ENCODE measurements at places on chromosomes 16 and 17. TPM values are rescaled to one million over a fixed set of nuclear protein-coding genes. Genes with fewer than 3 reads are reported as not detected.

DNA sequence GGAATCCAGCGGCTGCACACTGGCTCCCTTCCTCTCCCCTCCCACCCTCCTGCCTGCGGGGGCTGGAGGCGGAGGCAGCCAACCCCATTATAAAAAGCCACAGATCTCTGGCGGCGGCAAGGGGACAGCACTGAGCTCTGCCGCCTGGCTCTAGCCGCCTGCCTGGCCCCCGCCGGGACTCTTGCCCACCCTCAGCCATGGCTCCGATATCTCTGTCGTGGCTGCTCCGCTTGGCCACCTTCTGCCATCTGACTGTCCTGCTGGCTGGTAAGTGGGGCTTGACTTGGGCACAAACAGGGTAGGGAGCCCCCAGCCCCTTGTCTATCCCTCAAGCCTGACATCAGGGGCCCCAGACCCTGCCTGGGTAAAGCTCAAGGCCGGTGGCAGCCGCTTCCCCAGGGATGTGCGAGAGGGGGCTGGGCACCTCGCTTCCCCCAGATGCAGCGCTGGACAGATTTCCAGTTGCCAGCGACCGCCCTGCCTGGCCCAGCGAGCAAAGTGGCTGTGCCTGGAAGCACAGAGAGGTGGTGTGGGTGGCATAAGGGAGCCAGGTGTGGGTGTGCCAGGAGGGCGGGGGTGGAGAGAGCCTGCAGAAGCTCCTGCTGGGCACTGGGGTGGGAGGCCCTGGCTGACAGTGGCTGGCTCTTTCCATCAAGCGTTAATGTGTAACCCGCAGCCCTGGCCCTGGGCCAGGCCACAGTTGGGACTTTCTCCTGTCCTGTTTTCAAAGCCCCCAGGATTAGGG is at the start of gene CX3CL1:
TSS of gene CX3CL1 (plus strand) at position 119 of the 745 bp plus-strand sequence. CDS start at position 198, 79 bp downstream.
- no peak within 1 kb of the TSS for H3K4me3 ChIP-seq
- no peaks in the 10 kb centered on the region for H3K4me1 ChIP-seq
- no peak for DNase-seq
- peaks cover under 1% of the 10 kb centered on the region for H3K27me3 ChIP-seq

DNA sequence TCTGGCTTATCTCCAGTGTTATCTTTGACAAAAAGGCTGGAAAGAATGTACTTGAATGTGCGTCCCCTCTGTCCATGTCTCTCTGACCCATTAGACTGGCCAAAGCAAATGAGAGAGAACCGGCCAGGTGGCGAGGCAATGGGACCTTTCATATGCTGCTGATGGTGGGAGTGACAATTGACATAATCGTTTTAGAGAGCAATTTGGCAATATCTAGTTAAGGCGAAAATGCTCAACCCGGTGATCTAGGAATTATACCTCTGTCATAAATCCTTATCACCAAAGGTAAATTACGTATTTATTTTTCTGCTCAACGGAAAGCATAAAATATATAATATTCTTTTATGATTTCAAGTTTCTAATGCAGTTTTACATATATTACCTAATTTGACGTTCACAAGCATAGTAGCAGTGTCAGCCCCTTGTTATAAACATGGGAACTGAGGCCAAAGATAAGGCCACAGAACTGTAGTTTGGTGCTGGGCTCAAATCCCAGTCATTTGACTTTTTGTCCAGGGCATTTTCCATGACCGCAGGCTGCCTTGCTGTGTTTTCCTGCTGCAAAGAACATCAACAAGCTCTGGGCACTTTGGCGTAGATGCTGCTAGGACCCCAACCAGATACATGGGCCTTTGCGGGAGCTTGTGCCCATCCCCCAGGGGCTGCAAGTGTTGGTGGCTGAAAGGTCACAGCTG is 14.7 kb upstream of the SDK2 start:
- H3K27me3 ChIP-seq = no peaks in the 10 kb centered on the region
- no peak overlapping the region for H3K4me3 ChIP-seq
- no peak overlapping the region for H3K27ac ChIP-seq
- no peaks in the 10 kb centered on the region for H3K36me3 ChIP-seq

- H3K4me3 ChIP-seq = no peak overlapping the region
- H3K27ac ChIP-seq = no peak overlapping the region
- peaks cover 19% of the 10 kb centered on the region for H3K27me3 ChIP-seq
- H3K4me1 ChIP-seq = no peaks in the 10 kb centered on the region
- DNase-seq = no peak
These were observed 47.9 kb downstream of the GINS3 start for GRCh38 chr16:58440131-58440530.

GRCh38 chr17:65388911-65389310 is 172.5 kb downstream of the AXIN2 start:
- no peaks in the 10 kb centered on the region for H3K27me3 ChIP-seq
- DNase-seq = no peak
- H3K4me1 ChIP-seq = peaks cover 10% of the 10 kb centered on the region
- no peak overlapping the region for H3K27ac ChIP-seq
- no peaks in the 10 kb centered on the region for H3K36me3 ChIP-seq

The CHST5 gene
- not detected for total RNA-seq

DNA sequence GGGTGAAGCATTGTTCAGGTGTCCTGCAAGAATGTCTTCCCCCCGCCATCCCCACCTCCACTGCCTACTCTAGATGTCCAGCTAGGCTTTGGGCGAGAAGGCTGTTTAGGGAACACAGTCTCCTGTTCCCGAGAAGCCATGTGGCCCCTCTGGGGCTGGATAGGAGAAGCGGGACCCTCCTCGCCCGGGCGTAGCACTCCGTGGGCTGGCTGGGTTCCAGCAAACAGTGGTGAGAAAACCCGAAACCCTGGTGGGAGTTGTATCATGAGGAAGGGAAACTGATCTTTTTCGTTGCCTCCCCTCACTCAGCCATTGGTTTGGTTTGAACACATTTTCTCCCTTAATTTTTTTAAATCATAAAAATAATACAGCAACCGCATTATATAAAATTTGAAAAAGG is 56.6 kb downstream of the IRF8 start:
- H3K27ac ChIP-seq = no peak overlapping the region
- no peaks in the 10 kb centered on the region for H3K36me3 ChIP-seq
- no peaks in the 10 kb centered on the region for H3K27me3 ChIP-seq
- H3K4me3 ChIP-seq = no peak overlapping the region

The KRT40 gene
- total RNA-seq = not detected

The ADAD2 gene
- not detected for total RNA-seq

The LGALS9B gene
- not detected for total RNA-seq

The C17orf67 gene
- total RNA-seq = 9.5 TPM

DNA sequence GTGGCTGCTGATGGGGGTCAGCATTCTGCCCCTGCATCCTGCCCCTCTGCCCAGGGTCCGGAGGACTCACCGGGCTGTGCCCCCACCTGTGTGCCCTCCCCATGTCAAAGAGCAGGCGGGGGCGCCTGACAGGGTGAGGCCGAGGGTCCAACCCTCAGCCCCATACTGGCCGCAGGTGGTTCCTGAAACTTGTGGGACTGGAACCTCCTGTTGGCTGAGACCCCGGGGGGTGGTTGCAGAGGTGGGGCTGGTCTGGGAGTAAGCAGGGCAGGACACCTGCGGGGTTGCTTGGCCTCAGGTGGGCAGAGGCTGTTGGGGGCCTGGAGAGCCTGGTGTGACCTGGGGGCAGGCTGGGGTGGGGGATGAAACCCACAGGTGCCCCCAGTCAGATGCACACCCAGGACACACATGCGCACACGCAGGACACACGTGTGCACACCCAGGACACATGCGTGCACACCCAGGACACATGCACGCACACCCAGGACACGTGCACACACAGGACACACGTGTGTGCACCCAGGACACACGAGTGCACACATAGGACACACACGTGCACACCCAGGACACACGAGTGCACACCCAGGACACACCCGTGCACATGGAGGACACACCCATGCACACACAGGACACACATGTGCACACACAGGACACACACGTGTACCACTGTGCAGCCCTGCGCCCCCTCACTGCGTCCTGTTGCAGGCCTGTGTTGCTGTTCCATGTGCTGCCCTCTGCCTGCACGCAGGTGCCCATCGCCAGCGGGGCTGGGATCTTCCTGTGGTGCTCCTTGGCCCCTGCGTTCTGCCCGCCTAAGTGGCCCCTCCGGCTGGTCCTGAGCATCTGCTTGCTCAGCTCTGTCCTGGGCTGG is 31.4 kb downstream of the SOX8 start:
- H3K36me3 ChIP-seq = no peaks in the 10 kb centered on the region
- no peak overlapping the region for H3K27ac ChIP-seq
- no peak overlapping the region for H3K4me3 ChIP-seq
- peaks cover 21% of the 10 kb centered on the region for H3K4me1 ChIP-seq
- H3K27me3 ChIP-seq = peaks cover 4% of the 10 kb centered on the region

DNA sequence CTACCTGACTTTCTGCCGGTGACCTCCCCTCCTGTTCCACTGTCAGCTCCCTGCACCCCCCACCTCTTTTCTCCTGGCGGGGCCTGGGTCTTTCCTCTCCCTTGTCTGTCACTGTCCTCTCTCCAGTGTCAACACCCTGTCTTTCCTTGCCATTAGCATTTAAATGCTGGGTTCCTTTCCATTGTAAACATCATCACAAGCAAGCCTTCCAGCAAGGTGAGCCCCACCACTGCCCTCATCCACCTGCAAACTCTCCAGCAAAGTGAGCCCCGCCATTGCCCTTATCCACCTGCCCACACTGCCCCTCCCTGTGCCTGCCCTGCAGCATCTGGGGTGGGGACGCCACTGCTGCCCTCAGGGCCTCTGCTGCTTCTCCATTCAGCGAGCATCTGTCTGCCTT is 195.0 kb downstream of the ENGASE start:
- DNase-seq = no peak
- H3K27me3 ChIP-seq = peaks cover 51% of the 10 kb centered on the region
- no peak overlapping the region for H3K4me3 ChIP-seq
- no peak overlapping the region for H3K27ac ChIP-seq

The KIF2B gene
- total RNA-seq = not detected

DNA sequence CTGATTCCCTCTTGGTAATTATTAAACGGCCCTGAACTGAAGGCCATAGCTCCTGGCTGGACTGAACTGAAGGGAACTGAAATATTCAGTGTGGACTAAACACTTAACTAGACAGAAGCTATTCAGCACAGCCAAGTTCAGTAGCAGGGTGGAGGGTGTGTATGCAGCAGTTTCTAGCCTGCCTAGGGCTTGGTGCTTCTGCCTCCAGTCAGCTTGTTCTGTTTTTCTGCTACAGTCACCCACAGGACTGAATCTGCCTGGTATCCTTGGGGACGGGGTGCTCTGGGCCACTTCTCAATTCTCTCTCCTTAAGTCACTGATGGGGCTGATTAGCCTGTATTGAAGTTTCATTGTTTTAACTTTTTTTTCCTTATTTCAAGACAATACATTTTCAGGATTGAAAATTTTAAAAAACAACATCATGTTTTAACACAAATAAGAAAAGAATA is 77.1 kb downstream of the WWP2 start:
- no peak overlapping the region for H3K4me3 ChIP-seq
- DNase-seq = no peak
- no peaks in the 10 kb centered on the region for H3K27me3 ChIP-seq
- H3K27ac ChIP-seq = no peak overlapping the region
- H3K36me3 ChIP-seq = peaks cover 13% of the 10 kb centered on the region
- peaks cover 4% of the 10 kb centered on the region for H3K4me1 ChIP-seq

DNA sequence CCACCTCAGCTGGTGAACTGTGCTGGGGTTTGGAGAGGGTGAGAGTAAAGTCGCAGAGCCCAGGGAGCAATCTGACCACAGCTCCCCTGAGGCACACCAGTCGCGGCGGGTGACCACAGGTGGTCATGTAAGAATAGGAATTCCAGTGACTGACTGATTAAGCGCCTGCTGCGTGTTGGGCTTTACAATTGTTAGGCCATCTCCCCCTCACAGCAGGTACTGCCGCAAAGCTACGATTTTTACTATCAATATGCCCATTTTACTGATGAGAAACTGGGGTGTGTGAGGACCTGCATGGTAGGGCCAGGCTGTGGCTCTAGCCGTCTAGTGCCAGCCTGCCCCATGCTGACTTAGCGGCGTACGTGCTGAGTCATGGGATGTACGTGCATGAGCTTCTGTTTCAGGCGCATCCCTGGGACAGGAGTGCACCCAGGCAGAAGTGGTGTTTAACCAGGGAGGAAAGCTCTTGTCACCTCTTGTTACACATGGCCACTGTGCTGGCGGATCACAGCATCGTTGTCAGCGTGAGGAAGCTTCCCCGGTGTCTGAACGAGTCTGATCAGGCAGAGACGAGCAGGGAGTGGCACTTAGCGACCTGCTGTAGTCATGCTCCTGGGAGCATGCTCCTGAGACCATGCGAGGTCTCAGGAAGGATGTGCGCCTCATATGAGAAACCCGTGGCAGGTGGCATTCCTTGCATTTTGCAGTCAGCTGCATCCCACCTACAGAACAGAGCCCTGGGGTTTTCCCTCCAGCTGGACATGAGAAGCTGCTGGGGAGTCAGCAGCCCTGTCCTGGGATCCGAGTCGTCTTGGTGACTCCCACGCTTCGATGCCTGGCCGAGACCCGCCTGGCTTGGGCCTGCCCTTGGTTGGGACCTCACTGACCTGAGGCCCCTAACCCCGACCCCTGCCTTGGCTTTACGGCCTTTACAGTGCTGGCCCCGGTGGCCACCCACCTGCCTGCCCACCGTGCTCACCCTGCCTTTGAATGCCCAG is 163.7 kb upstream of the CHMP6 start:
- H3K27ac ChIP-seq = no peak overlapping the region
- H3K4me3 ChIP-seq = no peak overlapping the region
- no peak for DNase-seq
- peaks cover 29% of the 10 kb centered on the region for H3K4me1 ChIP-seq
- H3K36me3 ChIP-seq = no peaks in the 10 kb centered on the region

The SCGB1C2 gene
- not detected for total RNA-seq

DNA sequence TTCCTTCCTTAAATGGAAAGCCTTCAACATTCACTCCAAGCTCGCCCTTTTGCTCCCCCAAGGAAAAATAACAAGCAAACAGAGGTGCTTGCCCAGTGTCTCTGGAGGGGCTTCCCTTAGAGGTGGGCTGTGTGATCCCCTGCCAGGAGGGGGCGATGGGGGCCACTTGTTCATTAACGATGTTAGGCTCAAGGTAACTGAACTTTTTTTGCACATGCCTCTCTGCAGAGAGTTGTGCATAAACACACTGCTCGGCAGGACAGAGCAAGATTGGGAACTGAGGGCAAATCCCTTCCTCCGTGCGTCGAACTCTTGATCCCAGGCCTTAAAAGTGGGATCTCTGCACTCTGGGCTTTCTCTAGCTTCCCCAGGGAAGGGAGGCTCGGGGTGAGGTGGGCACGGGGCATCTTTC is 15.5 kb upstream of the NAGLU start:
- H3K27me3 ChIP-seq = no peaks in the 10 kb centered on the region
- peaks cover 8% of the 10 kb centered on the region for H3K4me1 ChIP-seq
- H3K4me3 ChIP-seq = no peak overlapping the region
- H3K27ac ChIP-seq = no peak overlapping the region
- no peaks in the 10 kb centered on the region for H3K36me3 ChIP-seq

Measured in naive thymus-derived CD8-positive, alpha-beta T cell (primary cell).